Placental pericyte (primary cell): ENCODE measurements at places on chromosomes 6 and 20. TPM values are rescaled to one million over a fixed set of nuclear protein-coding genes. Genes with fewer than 3 reads are reported as not detected.

MOG gene
- not detected in 2 replicates for total RNA-seq

DOK5 gene
- 0.14 and 0.66 TPM in 2 replicates for total RNA-seq

RSPO3 gene
- 0.57 and 0.66 TPM in 2 replicates for total RNA-seq

AVP gene
- total RNA-seq = not detected in 2 replicates

COL9A1 gene
- not detected in 2 replicates for total RNA-seq

PRR18 gene
- total RNA-seq = not detected in 2 replicates

ROMO1 gene
- 97.2 and 102 TPM in 2 replicates for total RNA-seq

SLC26A8 gene
- total RNA-seq = not detected in 2 replicates

GNAS-AS1 gene
- 0.44 and 1.0 TPM in 2 replicates for total RNA-seq

IMPG1 gene
- not detected in 2 replicates for total RNA-seq

DNAH8 gene
- total RNA-seq = 1.5 and 2.4 TPM in 2 replicates

FRK gene
- 0.29 and 0.44 TPM in 2 replicates for total RNA-seq

SDCBP2 gene
- total RNA-seq = 0.43 and 2.2 TPM in 2 replicates

RHAG gene
- total RNA-seq = not detected in 2 replicates

SLC22A16 gene
- not detected in 2 replicates for total RNA-seq

EYA2 gene
- total RNA-seq = 0.22 and 0.57 TPM in 2 replicates

RFX6 gene
- not detected in 2 replicates for total RNA-seq

GPLD1 gene
- total RNA-seq = 0.14 and 0.22 TPM in 2 replicates

AGPAT1 gene
- total RNA-seq = 43.3 and 48.4 TPM in 2 replicates

KCNG1 gene
- 24.9 and 61.6 TPM in 2 replicates for total RNA-seq

TP53INP2 gene
- 4.3 and 7.9 TPM in 2 replicates for total RNA-seq

PPP1R14C gene
- not detected in 2 replicates for total RNA-seq

OPN5 gene
- total RNA-seq = not detected in 2 replicates

PXDC1 gene
- 65.0 and 86.7 TPM in 2 replicates for total RNA-seq

SLC22A2 gene
- not detected in 2 replicates for total RNA-seq

SRMS gene
- not detected in 2 replicates for total RNA-seq

VWA7 gene
- total RNA-seq = 0.14 and 0.44 TPM in 2 replicates

MYCT1 gene
- under 0.01 and 3.6 TPM in 2 replicates for total RNA-seq

SULF2 gene
- 3.3 and 5.5 TPM in 2 replicates for total RNA-seq

PPIL6 gene
- 1.8 and 2.6 TPM in 2 replicates for total RNA-seq

FAM50B gene
- 5.7 and 6.6 TPM in 2 replicates for total RNA-seq

UNC5CL gene
- not detected in 2 replicates for total RNA-seq

TBX18 gene
- 8.8 and 16.8 TPM in 2 replicates for total RNA-seq

HLA-DRB5 gene
- total RNA-seq = 0.14 TPM in 1 of 2 replicates, not detected in the other

PPP2R5D gene
- total RNA-seq = 34.4 and 55.1 TPM in 2 replicates

TGM2 gene
- total RNA-seq = 1,446 and 1,516 TPM in 2 replicates

GRM1 gene
- not detected in 2 replicates for total RNA-seq

DEFB124 gene
- total RNA-seq = not detected in 2 replicates

TCP11 gene
- total RNA-seq = 0.66 and 0.72 TPM in 2 replicates

PRR3 gene
- 7.9 and 11.3 TPM in 2 replicates for total RNA-seq

BICRAL gene
- total RNA-seq = 5.7 and 7.3 TPM in 2 replicates

ADGRF5 gene
- 0.22 and 0.86 TPM in 2 replicates for total RNA-seq

BPIFB1 gene
- total RNA-seq = not detected in 2 replicates

PTK7 gene
- total RNA-seq = 130 and 157 TPM in 2 replicates

VSX1 gene
- not detected in 2 replicates for total RNA-seq

CDH22 gene
- total RNA-seq = not detected in 2 replicates

EYA4 gene
- total RNA-seq = 0.22 and 0.57 TPM in 2 replicates

PBOV1 gene
- total RNA-seq = not detected in 2 replicates

NRN1 gene
- 0.43 TPM in 1 of 2 replicates, not detected in the other for total RNA-seq

POU5F1 gene
- 0.29 TPM in 1 of 2 replicates, not detected in the other for total RNA-seq

RBPJL gene
- not detected in 2 replicates for total RNA-seq

TFAP2A gene
- total RNA-seq = 0.22 and 2.6 TPM in 2 replicates

MRAP2 gene
- total RNA-seq = not detected in 2 replicates

LY6G6C gene
- total RNA-seq = not detected in 2 replicates
